ENCODE measurements at places on chromosomes 3 and 15.

GRCh38 chr3:186067360-186068242, 41.3 kb downstream of the ETV5 start:
- no peak for DNase-seq

DNA sequence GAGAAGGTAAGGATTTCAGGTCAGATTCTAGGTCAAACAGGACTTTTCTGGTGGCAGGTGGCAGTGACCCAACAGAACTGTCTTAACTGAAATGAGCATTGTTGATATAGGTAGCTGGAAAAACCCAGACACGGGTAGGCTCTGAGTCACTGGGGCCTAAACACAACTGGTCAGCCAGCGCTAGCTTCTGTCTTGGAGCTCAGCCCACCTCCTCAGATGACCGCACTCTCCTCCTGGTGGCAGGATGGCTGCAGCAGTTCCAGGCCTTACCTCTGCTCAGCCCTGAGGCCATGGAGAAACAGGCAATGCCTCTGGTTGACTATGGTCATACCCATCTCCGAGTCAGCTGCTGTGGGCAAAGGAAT, 61.1 kb upstream of the GATA2 start:
- peak; percentile 68 for DNase-seq

DNA sequence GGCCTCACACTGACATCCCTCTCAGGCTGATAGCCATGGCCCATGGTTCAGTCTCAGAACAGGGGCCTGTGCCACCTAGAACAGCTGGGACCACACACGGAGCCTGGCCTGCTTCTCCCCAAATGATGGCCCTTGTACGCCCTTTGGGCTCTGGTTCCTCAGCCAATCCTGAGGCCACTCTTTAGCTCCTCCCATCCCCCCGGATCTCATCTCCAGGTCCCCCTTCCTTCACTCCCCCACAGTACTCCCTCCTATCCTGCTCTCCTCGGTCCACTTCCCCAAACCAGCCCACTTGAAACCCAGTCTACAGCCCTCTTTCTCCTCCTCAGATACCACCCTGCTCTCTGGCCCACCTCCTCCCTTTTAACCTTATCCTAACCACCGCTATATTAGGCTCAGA, 17.8 kb upstream of the ZFYVE19 start:
- DNase-seq, result no peak

DNA sequence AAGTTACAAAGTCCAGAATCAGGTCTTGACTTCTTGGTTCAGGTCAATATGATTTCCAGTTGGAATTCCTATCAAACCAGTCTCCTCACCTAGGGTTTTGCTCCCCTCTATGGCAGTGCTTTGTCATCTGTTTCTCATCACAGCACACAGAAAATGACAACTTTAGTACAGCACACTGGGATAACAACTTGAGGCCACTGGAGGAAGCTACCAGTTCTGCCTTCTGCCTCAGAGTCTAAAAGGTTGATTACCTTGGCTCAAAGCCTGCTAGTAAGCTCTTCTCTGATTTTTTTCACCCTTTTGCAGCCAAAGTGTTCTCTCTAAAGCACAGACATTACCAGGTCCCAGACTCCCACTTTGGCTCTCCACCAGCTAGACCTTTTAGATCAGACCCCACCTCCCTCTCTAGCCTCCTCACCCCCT, 24.8 kb upstream of the TRIM59 start:
- peak; percentile 9 for DNase-seq

DNA sequence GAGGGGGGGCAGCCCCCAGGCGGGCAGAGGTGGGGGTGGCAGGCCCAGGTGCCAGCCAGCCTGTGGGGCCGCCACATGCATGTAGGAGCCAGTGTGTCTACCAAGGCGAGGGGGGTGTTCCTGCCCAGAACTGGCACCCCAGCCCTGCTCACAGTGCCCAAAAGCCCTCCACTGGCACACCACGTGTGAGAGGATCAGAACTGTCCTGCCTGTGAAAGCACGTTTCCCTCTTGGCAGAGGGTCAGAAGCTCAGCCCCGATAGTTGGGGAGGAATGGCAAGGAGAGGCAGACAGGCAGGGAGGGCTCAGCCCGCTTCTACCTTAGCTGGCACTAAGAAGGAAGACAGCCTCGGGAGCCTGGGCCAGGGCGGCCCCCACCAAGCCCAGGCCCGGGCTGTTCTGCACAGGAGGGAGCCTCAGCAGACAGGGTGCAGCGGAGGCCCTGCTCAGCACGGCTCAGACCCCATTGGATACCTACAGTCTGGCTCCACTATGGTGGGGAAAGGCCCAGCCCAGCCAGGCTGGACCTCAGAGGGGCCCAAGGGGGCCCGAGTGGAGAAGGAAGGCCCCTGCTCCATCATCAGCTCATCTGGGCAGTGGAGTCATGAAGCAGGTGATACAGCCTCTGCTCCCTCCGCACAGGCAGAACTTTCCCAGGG, 84.8 kb upstream of the LINGO1 start:
- no peak for DNase-seq

- no peak for DNase-seq
Observed at GRCh38 chr3:133208184-133208583, 170.0 kb downstream of the TMEM108 start.

GRCh38 chr15:80766275-80766674, 12.9 kb upstream of the CEMIP start:
- no peak for DNase-seq

DNA sequence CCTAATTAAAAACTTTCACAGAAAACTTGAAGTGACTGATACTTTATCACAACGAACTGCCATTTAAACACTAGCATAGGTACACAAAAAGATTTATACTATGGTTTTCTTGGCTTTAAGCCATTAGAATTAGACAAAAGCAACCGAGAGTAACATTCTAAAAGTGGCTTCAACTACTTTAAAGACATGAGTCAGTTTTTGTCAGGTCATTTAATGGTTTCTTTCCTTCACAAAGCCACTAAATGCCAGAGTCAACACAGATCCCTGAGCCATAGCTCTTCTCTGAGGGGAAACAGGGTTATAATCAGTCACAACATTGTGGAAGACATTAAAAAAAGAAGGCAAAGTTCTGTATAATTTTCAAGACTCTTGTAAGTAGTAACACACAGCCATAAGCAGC, 54.6 kb downstream of the CAPN3 start:
- no peak for DNase-seq

DNA sequence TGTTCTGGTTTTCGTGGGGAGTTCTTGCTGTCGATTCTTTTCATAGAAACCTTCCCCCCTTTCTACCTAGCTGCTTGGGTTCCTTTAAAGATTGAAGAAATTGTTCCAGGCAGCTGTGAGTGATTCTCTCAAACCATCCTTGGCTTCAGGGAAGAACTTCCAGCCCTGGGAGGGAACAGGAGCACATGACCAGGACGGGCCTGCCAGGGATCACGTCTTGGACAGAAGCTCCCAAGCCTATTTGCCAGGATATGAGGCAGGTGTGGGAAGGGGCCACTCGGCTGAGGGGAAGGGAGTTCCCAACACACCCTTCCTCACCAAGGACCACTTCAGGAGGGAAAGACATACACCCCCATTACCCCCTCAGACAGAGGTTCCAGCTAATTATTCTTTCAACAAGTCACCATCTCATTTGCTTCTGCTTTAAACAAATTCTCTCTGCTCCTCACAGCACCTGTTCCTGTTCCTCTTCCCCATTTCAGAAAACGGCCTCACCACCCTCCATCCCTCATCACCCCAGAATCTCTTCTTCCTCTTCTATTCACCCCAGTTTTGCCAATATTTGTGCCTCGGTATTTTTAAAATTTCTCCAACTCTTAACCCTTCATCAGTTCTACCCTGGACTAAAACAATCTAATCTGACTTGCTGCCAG, 62.5 kb downstream of the WHAMM start:
- no peak for DNase-seq

DNA sequence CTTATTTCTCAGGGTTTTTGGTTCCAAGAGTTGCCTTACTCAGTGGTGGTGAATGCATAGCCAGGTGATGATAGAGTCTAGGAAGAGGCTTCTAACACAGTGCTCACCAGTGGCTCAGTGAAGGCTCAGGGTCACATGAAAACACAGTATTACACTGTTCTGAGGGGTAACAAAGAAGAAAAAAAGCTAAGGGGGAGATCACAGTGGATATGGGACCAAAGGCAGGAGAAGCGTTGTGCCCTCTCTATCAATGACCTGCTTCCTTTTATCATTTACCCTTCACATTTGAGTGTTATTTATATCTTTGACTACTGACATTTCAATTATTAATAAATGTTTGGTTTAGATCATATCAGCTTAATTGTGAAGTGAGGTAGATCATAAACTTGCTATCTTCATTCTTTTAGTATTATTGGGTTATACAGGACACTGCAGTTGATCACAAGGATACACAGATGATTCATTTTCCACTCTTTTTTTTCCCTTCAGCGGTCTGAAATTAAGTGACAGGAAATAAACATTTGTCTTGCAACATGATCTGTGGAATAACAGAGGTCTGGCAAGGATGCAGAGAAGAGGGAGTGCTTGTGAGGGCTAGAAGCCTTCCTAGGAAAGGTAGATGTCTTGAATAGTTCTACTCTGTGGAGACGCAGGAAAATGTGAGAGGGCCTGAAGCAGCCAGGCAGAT, 171.7 kb downstream of the C3orf38 start:
- DNase-seq, result peak; percentile 51

- DNase-seq, result peak; percentile 27
Observed at GRCh38 chr3:126053513-126053912, 30.4 kb downstream of the SLC41A3 start.

- no peak for DNase-seq
Observed at GRCh38 chr15:53031469-53031868, 241.3 kb upstream of the ONECUT1 start.

GRCh38 chr15:63041974-63042876, at the start of gene TPM1:
TPM1 (plus strand) TSS chr15:63042747; CDS start chr15:63042830, 83 bp downstream.
- DNase-seq, result peak; percentile 56

DNA sequence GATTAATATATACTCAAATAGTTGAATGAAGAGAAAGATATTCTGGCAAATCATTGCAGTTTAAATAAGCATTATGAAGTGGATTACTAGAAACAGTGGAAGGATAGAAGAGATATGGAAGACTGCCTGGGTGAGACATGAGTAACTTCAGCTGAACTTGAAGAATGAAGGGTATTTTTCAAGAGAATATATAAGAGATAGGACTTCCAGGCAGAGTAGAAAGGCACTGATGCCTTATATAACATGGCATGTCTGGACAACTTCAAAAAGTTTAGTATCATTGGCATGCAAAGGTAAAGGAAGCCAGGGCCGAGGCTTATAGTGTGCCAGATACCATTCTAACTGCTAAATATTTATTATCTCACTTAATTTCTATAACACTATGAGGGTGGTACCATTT, 126.5 kb upstream of the SLC7A14 start:
- DNase-seq, result no peak

- DNase-seq, result no peak
Observed at GRCh38 chr3:14566812-14567211, 26.7 kb upstream of the GRIP2 start.

DNA sequence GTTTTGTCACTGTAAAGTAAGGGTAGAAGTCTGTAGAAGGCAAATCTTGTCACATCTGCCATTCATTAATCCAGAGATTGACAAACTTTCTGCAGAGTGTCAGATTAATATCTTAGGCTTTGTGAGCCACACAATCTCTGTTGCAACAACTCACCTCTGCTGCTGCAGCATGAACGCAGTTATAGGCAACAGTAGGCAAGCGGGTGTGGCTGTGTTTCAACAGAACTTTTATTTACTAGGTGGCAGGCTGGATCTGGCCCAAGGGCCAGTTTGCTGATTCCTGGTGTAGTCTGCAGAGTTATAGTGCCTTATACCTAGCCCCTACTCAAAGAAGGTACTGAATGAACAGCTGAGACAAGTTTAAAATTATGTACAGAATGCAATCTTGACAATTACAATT, 396.7 kb downstream of the FOXP1 start:
- peak; percentile 62 for DNase-seq

- DNase-seq, result no peak
Observed at GRCh38 chr3:20924646-20925385, 738.8 kb upstream of the SGO1 start.

Data from MCF 10A (cell line).